MM.1S (cell line): ENCODE measurements at places on chromosomes 11 and 22.

DNA sequence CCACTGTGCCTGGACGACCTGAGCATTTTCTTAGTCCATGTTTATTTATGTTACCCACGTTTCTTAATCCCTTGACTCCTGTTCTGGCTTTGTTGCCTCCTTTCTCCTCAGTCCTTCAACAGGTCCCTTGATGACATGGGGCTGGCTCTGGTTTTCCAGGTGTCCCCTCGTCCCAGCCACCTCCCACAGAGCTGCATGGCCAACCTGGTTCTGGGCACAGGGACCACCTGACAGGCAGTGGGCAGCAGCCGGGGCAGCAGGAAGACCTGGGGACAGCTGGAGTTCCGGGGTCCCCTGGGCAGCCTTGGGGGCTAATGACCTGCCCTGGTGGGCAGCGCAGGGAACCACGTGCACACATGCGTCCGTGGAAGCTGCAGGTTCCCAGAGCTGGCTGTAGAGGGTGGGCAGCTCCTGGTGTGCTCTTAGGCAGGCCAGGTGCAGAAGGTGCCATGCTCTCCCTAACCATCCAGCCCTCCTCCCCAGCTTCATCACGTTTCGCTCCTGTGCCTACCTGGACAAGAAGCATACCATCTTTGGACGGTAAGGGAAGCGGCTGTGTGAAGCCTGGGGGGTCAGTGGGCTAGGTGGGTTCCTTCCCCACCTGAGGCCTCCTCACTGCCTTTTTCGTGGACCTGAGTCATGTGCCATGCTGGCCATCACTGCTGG is 27.7 kb downstream of the PPIL2 start:
- no peak for DNase-seq

DNA sequence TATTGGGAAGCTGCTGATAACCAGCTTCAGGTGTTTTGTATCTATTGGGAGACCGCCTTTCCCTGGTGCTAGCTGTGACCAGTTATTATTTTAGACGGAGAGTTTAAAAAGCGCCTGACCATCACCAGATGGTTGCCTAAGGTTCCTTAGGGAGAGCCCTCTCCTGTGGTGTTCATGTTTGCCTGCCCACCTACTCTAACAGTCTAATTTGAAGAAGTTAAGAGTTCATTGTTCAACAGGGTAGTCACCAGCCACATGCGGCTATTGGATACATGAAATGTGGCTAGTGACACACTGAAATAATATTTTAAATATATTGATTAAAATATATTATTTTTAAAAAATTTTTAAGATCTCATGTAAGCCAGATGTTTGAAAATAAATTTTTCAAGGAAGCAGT is 71.3 kb upstream of the SLN start:
- DNase-seq, result no peak

GRCh38 chr22:19961868-19962245 is 20.2 kb upstream of the TXNRD2 start:
- DNase-seq, result no peak

- DNase-seq, result no peak
These were observed 597 bp downstream of the RPUSD4 start for GRCh38 chr11:126210871-126211235.

DNA sequence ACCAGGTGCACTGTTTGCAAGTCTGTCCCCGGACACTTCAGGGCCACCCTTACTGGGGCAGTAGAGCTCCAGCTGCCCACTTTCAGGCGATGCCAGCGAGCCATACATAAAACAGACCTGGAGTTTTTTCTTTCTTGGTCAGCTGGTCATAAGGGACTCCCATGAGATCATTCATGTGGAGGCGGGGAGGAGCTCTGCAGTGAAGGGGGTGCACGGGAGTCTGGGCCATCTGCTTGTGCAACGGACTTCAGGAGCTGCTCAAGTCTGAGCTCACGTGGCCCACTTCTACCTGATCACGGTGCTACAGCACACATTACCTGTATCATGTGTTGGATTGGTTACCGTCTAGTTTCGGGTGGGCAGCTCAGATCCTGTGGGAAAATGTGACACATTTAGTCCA is 9.2 kb upstream of the MRGPRF start:
- no peak for DNase-seq

- DNase-seq, result no peak
These were observed 22.3 kb downstream of the VPS37C start for GRCh38 chr11:61138935-61139334.

GRCh38 chr22:50018608-50019285 is 6.2 kb upstream of the IL17REL start:
- DNase-seq, result no peak
